Activated CD4-positive, alpha-beta T cell treated with anti-CD3 and anti-CD28 coated beads, Interleukin-2, amount 50 U/mL, for 1 hour (primary cell): ENCODE measurements at places on chromosomes 1 and 21.

DNA sequence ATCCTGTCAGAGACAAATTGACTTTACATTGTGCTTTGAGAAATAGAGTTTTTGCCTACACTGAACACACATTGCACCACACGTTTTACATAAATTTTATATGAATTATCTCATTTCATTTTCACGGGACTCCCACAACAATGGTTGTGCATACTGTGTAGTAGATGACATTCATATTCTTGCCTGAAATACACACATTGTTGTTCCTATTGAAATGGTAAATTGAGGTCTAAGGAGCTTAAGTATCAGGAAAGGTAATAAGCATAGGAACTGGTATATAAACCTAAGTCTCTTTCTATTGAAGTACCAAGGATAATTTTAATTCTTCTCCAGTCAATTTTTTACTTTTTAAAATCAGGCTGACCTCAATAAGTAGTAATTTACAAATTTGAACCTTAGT is 473.7 kb upstream of the DEPDC1 start:
- no peak for DNase-seq

- no peak for DNase-seq
Observed at GRCh38 chr1:214075999-214076707, 88.4 kb downstream of the PROX1 start.

- no peak for DNase-seq
Observed at GRCh38 chr1:9211291-9211811, 23.2 kb upstream of the H6PD start.

GRCh38 chr1:228344631-228345072 is 62.0 kb downstream of the TRIM11 start:
- no peak for DNase-seq

DNA sequence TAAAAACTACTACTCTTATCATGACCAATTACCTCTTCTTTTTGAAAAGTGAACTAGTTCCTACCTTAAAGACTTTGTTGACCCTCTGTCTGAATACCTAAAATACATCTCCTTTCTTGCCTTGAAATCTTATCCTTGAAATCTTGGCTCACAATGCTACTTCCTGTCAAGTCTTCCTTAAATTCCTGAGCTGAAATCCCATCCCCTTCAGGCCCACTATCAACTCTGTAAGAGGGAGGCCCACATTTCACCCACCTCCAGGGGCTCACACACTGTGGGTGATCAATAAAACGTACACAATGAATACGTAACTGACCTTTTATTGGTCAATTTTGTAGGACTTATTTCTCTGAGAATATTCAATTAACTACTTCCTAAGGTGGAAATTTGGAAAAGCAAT is 88.0 kb downstream of the APP start:
- no peak for DNase-seq

DNA sequence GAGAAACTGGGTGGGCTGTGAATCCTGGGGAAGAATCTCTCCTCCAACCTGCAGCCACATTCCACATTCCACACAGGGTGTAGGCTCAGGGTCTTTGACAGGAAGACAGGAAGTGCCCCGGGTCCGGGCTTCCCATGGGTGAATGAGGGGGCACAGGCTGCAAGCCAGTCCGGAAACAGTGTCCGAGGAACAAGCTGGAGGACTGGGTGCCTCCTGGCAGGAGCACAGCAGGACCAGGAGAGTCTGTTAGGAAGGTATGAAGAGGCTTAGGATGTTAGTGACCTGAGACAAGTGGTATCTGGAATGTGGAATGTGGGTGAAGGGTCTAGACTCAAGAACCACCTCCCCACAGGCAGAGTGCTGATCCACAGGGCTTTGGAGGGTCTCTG is 121.0 kb upstream of the CD34 start:
- DNase-seq, result no peak
